ENCODE measurements at places on chromosomes 7 and 10. TPM values are rescaled to one million over a fixed set of nuclear protein-coding genes. Genes with fewer than 3 reads are reported as not detected.

The PDZD7 gene
- 5.5 TPM for total RNA-seq

The SYT15B gene
- 2.6 TPM for total RNA-seq

The TMEM26 gene
- total RNA-seq = under 0.01 TPM

The CDNF gene
- total RNA-seq = not detected
